ENCODE measurements at places on chromosomes 4 and X. TPM values are rescaled to one million over a fixed set of nuclear protein-coding genes. Genes with fewer than 3 reads are reported as not detected.

Gene NEIL3
- 5.8 TPM for total RNA-seq

Gene TCEAL2
- total RNA-seq = not detected

Gene CYSLTR1
- total RNA-seq = 0.16 TPM

Gene PAGE4
- total RNA-seq = not detected

Gene CXCL11
- not detected for total RNA-seq

Gene OPRPN
- not detected for total RNA-seq

Gene NAA10
- total RNA-seq = 196 TPM

Gene EFHC2
- not detected for total RNA-seq

GRCh38 chrX:129565046-129565650, 25.1 kb downstream of the OCRL start:
- DNase-seq = no peak

GRCh38 chr4:144709159-144709558, 63.2 kb downstream of the HHIP start:
- DNase-seq = peak; percentile 35

- DNase-seq = peak; percentile 8
Measured at GRCh38 chr4:154471526-154472331, 19.9 kb downstream of the DCHS2 start.

DNA sequence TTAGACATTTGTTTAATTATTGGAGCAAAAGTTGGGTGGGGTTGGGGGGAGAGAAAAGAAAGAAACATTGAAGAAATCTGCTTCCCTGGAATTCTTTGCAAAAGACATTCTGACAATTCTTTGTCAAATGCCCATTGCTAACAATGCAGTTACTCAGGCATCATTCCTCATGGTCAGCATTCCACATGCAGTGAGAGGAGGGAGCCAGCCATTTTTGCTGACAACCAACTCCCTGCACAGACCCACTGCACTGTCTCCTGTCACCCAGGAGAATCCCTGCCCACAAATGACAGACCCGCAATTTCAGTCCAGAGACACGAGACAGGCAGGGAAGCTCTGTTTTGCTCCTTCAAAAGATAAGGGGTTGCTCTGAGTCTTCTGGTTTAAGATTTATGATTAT, 985.1 kb upstream of the SLIT2 start:
- no peak for DNase-seq

All from MCF 10A (cell line).